Stimulated activated CD8-positive, alpha-beta memory T cell treated with anti-CD3 and anti-CD28 coated beads, Interleukin-4, amount 100 ng/mL, for 24 hours (primary cell): ENCODE measurements at places on chromosomes 16 and 17.

DNA sequence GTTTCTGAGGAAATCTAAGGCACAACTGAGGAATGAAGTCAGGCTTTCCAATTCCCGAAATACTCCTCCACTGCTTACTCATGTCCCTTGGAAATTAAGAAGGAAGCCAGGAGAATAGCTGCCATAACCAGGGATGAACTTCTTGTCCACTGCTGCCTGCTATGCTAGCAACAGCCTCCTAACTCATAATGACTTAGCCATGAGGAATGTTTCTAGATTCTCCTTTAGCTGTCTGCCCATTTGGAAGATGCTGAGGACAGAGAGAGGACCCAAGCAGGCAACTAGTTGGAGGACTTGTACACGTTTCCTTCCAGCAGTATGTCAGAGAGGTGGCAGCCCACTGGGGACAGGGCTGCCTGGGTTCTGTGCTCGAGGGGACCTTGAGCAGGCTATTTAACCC is 939 bp upstream of the CCL2 start:
- DNase-seq, result no peak

GRCh38 chr16:77113835-77114234 is 77.2 kb upstream of the MON1B start:
- no peak for DNase-seq

GRCh38 chr16:57536306-57537193 is at the start of gene CCDC102A:
CCDC102A (minus strand) TSS chr16:57536571; CDS start chr16:57529177, 7,394 bp downstream.
- no peak for DNase-seq

DNA sequence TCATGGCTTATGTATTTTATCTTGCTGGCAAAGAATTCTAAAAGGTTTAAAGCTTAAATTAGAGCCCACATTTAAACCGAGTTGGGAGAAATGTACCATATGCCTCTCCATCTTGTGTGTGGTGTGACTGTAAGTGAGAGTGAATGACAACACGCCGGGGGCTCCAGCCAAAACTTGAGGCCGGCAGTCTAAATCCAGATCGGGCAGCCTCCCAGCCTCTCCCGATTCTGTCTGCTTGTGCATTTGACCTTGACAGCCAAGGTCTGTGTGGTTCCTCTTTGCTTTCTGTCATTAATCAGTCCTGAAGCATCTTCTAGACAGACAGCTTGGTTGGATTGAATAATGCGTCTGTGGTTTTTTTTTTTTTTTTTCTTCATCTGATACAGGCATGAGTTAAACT is 1093.2 kb upstream of the EEF2KMT start:
- DNase-seq, result no peak

DNA sequence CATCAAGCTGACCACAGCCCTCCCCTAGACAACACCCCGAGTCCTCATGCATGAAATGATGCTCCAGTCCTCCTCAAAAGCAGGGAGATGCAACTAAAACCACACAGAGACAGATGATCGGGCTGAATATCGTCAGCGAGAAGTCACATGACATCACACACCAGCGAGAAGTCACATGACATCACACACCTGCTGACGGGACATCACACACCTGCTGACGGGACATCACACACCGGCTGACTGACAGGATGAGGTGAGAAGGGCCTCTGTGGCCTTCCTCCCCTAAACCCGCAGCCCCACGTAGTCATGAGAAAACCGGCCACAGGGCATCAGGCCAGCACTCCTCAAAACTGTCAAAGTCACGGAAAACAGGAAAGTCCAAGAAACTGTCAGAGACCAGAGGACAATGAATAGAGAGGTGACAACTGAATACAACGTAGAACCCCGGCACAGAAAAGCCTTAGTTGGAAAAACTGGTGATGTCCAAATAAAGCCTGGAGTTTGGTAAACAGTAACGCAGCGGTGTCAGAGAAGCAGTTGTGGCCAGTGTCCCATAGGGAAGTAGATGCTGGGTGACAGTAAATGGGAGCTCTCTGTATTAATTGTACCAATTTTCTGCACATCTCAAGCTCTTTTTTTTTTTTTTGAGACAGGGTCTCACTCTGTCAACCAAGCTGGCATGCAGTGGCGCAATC is 14.3 kb downstream of the LITAF start:
- DNase-seq, result peak; percentile 48

GRCh38 chr17:82458885-82459424 is 414 bp downstream of the NARF start:
- DNase-seq, result no peak

DNA sequence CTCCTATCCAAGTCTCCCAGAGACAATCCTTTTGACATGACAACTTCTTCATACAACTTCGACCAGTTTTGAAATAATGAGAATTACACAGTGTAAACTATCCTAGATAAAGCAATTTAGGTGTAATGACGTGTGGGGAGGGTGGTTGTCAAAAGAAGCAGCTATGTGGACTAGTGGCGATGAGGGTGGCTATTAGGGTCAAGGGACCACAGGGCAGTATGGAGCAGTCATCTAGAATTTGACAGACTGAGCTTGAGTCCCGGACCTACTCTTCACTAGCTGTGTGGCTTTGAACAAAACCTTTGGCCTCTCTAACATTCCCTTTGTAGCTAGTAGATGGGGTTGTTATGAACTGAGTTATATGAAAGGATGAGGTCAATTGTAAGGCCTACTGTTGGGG is 247.1 kb downstream of the HAPSTR1 start:
- no peak for DNase-seq

DNA sequence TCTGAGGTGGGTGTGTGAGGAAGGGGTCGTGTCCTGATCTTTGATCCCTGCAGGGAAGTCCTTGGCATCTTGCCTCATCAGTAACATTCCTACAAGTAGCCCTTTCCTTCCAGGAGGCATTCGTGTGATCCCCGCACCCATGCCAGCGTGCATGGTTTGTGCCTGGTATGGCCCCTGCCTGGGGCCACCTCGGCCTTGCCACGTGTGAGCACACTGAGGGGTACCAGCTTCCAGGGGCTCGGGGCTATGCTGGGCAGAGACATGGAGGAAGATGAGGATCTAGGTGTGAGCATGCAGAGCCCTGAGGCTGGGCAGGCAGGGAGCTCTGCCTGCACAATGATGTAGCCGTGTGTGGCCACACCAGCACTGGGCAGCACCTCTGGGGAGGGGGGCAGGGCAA is 6.0 kb downstream of the HSD3B7 start:
- DNase-seq, result no peak

DNA sequence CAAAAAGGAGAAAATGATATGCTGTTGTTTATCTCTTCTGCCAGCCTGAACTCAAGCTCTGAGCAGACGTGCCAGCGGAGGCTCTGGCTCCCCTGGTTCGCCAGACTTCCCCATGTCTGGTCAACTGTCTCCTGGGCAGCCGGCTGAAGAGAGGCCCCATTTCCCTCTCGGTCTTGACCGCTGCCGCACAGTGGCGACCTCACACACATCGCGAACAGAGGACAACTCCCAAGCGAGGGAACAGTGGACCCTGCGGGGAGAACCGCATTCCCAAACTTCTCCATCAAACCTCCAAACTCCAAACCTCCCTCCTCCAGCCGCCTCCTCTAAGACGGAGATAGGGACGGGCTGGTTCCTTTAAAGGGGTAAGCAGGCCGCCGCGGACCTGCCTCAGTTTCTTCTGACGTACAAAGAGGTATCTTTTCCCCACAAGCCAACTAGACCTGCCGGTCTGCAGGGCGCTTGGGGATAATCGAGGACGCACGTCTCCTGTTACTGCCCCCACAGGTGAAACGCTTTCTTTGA is 24.9 kb upstream of the RFFL start:
- no peak for DNase-seq
